AG04449 (cell line): ENCODE measurements at places on chromosomes 6 and 20.

DNA sequence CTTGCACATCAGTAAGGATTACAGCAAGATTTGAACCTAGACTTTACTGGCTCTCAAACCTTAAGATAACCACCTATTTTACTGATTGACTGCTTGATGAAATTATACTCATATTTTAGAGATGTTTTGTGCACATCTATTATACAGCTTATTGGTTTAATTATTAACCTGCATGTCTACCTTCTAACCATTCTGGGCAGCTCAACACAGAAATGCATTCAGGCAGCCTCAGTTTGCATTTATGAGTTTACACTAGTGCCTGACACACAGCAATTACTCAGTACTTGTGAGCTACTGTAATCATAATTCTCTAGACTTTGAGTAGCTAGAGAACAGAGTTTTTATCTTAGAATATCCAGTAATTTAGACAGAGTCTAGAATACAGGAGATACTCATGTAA lies 273.9 kb upstream of the THEMIS start:
- no peak for DNase-seq

DNA sequence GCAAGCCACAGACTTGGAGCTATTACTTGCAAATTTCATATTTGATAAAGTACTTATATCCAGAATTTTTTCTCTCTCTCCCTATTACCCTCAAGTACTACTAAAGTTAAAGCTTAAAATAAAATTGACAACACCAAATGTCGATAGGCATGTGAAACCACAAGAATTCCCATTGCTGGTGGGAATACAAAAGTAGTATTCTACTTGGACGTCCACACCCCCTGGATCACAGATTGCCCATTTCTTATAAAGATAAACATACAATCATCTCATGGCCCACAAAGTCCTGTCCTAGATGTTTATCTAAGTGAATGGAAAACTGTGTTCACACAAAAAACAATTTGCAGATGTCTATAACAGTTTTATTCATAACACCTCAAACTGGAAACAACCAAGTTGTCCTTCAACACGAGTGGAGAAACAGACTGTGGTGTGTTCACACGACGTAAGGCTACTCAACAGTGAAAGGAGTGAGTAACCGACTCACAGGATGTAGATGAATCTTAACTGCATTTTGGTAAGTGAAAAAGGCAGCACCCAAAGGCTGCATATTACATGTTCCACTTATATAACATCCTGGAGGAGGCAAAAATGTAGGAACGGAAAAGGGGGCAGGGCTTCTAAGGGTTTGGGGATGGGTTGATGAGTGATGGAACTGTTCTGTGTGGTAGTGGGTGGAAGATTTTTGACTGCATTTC lies 297.4 kb downstream of the THBS2 start:
- DNase-seq, result no peak

- no peak for DNase-seq
These were observed 66.7 kb upstream of the ARID1B start for GRCh38 chr6:156710479-156710878.

- DNase-seq, result no peak
These were observed 43.6 kb downstream of the AFDN start for GRCh38 chr6:167870321-167870720.

DNA sequence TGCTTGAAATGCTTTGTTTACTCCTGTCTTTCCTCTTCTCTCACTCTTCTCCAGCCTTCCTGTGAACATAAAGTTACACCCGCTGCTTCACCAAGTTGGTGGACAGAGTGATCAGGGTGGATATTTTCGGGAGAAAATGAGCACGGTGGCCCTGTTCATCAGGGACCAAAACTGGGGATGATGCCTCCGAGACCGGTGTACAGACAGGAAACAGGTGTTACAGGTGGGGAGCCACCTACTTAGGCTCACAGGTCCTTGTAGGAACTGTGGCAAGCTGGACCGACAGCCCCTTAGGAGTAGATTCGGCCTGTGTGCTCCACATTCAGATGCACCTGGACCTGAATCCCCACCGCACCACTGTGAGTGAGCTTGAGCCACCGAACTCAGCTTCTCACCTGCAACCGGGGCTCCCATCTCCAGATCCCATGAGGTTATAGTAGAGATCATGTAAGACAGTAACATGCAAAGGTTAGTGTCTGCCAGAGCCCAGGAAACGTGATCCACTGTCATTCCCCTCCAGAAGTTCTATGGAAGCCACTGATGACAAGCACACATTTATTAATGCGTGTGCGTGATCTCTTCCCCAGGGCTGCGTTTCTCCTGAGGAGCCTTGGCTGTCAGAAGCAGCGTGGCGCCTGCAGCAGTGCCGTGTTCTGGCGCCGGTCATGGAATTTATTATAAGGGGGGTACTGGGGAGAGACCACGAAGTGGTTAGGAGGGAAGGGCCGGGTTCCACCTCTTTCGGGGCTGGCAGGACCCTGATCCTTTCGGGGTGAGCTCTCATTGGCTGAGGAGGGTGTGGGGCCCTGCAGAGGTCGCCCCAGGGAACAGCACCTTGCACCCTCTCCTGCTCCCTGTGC lies 94.2 kb downstream of the ERMARD start:
- DNase-seq, result no peak

DNA sequence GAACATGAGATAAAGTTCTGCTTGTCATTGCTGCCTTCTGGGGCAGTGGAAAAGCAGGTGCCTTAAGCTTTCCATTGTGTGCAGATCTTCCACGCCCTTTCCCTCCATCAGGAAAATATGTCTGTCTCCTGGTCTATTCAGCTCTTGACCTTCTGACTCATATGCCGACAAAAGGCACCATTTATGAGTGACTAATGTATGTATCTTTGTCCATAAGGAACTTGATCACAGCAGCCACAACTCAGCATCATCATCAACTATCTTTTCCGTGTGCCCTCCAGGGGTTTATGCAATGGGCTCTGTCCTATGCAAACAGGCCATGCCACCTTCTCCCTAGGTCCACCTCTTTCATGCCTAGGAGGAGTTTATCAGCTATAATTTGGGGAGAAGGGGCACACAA lies 102.7 kb upstream of the QKI start:
- no peak for DNase-seq

- no peak for DNase-seq
These were observed 2.4 kb downstream of the DSP start for GRCh38 chr6:7543789-7544424.

GRCh38 chr6:7053125-7053774 lies 54.5 kb upstream of the RREB1 start:
- DNase-seq, result no peak

DNA sequence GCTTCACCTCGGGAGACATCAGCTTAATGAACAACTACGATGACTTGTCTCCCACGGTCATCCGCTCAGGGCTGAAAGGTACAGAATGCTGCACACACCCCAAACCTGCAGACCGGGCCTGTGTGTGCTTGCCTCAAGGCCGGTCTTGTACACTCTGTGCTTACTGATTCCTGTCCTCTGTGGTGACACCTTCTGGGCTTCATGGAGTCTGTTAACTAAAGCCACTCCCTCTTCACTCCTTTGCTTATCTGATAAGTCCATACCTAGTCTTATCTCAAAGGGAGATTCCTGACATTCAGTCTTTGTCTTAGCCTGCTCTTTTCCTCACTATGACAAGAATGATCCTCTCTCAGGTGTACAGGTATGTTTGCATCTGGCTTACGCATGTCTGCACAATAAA lies 107.7 kb upstream of the TMEM181 start:
- DNase-seq, result no peak

- DNase-seq, result no peak
These were observed 43.9 kb upstream of the EXOC2 start for GRCh38 chr6:736657-737446.

DNA sequence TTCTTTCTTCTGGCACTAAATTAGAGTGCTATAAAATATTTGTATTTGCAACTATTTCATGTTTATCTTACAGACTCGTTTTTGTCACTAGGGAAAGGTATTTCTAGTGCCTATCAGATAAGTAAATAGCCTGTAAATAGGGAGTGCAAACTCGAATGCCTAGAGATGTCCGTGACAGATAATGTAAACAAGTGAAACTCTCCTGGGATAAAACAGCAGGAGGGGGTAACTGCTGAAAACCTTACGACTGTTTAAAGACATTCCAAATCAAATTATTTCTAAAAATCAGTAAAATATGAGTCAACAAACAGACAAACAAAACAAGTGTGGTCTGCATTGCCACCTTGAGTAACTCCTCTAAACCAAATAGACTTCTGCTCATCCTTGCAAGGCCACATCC lies 932.1 kb downstream of the EYS start:
- no peak for DNase-seq

GRCh38 chr20:24359321-24360027 lies 110.0 kb upstream of the SYNDIG1 start:
- DNase-seq, result no peak

DNA sequence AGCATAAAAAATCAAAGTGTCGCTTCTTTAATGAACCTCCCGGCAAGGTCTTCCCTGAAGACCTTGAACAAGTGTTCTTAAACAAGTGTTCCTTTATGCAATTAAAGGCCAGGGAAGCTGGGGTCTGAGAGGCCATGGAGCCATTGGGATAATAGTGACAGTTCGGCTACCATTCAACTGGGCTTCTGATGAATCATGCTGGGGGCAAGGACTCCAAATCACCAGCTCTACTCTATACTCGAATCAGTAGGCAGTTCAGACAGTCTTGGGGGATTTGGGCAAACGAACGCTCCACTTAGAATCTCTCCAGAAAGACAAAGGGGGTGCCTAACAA lies 34.7 kb upstream of the EZR start:
- no peak for DNase-seq

DNA sequence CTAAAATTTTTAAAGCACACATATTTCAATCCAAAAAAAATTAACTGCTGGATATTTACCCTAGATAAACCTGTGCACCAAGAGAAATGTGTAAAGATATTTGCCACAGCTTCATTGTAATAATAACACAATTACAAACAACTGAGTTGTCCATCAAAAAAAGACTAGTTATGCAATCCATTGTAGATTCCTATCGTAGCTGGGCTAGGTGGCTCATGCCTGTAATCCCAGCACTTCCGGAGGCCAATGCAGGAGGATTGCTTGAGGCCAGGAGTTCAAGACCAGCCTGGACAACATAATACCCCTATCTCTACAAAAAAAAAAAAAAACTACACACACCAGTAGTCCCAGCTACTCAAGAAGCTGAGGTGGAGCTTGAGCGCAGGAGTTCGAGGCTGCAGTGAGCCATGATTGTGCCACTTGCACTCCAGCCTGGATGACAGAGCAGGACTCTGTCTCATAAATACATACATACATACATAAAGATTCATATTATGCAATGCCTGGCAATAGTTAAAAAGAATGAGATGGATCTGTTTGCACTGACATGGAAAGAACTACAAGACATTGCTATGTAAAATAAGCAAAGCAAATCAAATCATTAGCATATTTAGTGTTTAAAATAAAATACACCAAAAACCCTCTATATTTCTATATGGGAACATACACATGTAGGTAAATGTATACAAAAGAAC lies 56.5 kb upstream of the CCDC28A start:
- DNase-seq, result no peak

DNA sequence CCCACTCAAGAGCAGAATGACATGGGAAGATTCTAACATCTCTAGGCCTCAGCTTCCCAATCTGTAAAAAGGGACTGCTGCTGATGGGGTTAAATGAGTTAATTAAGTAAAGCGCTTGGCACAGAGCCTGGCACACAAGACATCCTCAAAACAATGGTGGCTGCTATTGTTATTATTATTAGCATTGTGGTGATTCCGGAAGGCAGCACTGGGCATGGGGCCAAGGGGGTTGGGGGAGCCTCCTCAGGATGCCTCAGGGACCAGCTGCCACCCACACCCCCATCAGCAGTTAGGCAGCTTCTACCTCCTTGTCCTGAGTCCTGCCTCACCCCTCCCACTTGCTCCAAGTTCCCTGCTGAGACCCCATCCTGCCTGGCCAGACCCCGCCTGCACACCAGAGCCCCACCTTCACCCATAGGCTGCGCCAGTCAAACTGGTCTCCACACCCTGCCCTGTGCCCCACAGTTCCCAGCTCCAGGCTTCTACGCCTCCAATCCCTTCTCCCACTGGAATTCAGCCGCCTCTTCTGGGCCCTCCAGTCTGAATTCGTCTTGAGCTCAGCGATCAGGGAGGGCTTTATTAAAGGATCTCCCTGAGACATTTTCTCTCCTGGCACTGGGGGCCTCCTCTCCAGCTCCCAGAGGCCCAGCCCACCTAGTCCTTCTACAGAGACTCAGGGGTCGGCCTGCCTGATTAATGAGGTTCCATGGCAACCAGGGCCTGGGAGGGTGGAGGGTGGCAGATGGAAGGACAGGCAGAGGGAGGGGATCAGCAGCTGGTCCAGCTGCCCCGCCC lies 1.5 kb downstream of the E2F1 start:
- no peak for DNase-seq

- DNase-seq, result no peak
These were observed 138.0 kb downstream of the MAP3K7 start for GRCh38 chr6:90448836-90449235.

- DNase-seq, result no peak
These were observed 151.8 kb upstream of the PDE7B start for GRCh38 chr6:135699705-135700104.

DNA sequence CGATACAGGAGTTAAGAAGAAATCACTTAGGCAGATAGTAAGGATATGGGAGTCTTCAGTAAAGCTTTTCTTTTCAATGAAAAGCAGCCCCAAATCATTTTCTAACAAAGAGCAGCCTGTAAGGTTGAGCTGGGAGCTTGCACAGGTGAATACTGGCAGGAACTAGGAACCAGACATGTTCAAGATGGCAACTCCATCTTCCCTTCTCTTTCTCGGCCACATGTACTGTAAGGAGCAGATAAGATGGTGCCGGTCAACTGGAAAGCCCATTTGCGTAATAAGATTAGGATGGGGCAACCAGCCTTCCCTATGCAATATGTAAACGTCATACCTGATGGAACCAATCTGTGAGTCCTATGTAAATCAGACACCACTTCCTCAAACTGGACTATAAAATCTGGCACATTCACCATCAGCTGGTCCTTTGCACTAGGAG lies 46.2 kb upstream of the RNGTT start:
- DNase-seq, result no peak

- peak; percentile 89 for DNase-seq
These were observed 1.7 kb downstream of the POPDC3 start for GRCh38 chr6:105178110-105178509.
